ENCODE measurements at places on chromosomes 3 and 15.

DNA sequence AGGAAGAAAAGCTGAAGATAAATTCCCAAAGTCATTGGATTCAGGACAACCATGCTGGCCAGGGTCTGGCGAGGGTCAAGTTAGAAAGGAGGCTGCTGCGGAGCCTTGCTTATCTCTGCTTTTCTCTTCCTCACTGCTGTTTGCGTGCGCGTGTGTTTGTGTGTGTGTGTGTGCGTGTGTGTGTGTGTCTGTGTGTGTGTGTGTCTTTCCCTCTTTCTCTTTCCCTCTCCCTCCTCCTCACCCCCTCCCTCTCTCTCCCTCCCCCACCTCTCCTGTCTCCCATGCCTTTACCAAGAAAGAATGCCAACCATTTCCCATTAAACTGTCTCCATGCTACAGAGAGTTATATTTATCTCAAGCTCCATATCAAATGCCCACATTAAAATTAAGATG is at the start of gene COLQ:
Gene COLQ, minus strand, starts transcription at position 134 of the 393 bp plus-strand sequence. Its CDS starts 81 bp downstream, at position 53.
- DNase-seq = no peak

GRCh38 chr3:102233881-102234280 is 200.9 kb upstream of the ZPLD1 start:
- no peak for DNase-seq

DNA sequence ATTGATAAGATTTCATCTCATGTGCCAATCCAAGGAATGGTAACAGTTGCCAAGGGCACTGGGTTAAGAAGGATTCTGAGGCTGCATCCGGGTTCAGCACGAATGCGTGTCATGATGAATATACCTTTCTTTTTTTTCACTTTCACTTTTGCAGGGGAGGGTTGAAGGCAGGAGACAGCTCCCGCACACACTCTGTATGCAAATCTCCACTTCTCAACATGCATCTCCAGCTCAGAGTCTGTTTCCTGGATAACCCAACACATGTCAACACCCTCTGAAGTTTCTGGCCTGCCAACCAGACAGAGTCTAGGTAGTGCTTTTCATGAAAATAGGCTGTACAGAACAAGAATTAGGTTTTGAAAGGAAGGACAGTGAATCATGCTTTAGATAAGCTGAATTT is 21.6 kb downstream of the B4GALT4 start:
- DNase-seq = no peak

GRCh38 chr3:4855676-4856075 is 123.6 kb upstream of the BHLHE40 start:
- no peak for DNase-seq

- DNase-seq = no peak
These were observed 43.5 kb upstream of the UBE2E1 start for GRCh38 chr3:23762214-23762613.

DNA sequence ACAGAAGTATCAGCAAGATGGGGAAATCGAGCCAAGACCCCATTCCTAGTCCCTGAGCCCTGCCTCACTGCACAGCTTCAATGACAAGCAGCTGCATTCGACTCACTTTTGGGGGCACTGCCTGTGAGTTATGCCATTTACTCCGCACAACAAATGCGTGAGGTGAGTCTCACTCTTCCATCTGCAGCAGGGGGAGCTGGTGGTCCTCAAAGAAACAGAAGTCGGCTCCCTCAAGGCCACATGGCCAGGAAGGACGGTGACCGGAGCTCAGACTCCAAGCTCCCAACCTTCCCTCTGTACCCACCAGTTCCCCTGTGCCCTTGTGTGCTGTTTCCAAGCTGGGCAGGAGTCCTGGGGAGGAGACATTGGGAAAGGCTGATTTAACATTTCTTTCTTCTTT is 127.7 kb upstream of the IQSEC1 start:
- no peak for DNase-seq

GRCh38 chr15:31605467-31605931 is 278.9 kb downstream of the KLF13 start:
- DNase-seq = peak; percentile 66

GRCh38 chr3:76487446-76487845 is 552.5 kb upstream of the ROBO2 start:
- DNase-seq = no peak

DNA sequence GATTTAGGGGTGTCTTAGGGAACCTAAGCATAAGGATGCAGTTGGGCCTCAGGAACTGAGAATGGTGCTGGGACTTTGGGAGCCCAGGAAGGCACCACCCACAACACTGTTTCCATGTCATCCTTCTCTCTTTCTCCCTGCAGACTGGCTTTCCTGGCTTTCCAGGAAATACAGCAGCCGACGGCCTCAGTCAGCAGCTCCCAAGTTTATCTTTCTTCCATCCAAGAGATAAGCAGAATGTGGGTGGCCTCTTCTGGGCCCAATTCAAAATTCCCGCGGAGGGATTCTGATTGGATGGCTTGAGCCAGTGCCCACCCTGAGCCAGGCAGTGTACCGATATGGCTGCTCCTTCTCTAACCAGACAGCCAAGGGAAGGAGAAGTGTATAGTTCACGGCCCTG is 4.5 kb upstream of the CLN6 start:
- DNase-seq = no peak

GRCh38 chr3:22691856-22692628 is 511.1 kb upstream of the UBE2E2 start:
- DNase-seq = no peak

- DNase-seq = no peak
These were observed 61.4 kb upstream of the MYRIP start for GRCh38 chr3:39748002-39748401.

GRCh38 chr3:8001712-8002111 is 499.9 kb upstream of the LMCD1 start:
- DNase-seq = no peak

GRCh38 chr15:70584838-70585706 is 178.3 kb downstream of the UACA start:
- no peak for DNase-seq

- no peak for DNase-seq
These were observed 45.6 kb downstream of the DLEC1 start for GRCh38 chr3:38084334-38085310.

DNA sequence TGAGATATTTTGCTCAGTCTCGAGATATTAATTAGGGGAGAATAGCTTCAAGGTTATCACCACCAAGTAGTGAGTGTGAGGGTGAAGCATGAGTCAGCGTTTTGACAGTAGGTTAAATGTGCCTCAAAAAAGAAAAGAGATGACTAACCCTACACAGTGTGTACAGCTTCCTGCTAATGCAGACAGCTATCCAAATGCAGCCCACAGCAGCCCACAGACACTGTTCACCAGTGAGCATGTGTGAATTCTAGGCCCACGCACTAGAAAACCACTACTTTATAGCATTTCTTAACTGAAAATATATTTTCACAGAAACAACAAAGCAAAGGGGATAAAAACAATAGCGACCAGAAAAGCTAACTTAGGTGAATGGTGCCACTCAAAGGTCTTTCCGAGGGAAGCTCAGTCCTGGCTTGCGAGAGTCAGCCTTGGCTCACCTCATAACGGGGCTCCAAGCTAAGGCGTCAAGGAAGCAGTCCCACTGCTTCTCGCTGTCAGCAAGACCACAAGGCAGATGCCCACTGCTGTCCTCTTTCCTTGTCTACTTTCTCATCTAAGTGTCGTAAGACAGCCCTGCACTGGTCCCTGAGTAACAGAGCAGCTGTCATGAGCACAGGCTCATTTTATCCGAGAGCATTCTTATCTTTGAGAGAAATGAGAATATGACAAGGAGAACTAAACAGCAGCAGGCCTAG is 47.6 kb downstream of the TXNRD3 start:
- DNase-seq = no peak

- no peak for DNase-seq
These were observed 45.8 kb downstream of the ZNF710 start for GRCh38 chr15:90046911-90047392.

DNA sequence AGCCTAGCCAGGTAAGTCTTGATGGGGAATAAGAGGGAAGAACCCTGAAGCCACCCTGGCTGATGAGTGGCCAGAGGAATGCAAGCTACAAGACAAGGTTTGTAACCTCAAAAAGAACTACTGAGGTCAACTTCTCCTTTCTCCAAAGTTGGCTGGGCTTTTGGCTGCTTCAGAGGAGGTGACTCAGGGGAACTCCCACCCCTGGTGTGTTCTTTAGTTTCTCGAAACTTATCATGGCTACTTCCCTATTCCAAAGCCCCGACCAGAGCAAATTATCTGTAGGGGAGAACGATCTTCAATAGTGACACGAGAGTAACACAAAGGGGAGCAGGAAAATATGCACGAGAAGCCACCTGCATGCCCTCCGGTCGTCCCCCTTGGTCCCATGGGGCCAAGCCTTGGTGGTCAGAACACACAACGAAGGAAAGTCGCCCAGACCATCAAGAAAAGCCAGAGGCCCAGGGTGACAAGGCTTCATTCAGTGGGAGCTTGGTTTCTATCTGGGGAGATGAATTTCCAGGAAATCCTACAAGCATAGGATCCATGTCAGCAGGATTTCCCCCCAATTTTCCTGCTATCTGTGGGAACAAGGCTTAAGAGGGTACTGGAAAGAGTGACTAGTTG is 6.5 kb upstream of the BCL2A1 start:
- peak; percentile 65 for DNase-seq

GRCh38 chr15:81411051-81411450 is 37.0 kb upstream of the TMC3 start:
- no peak for DNase-seq
